ENCODE measurements at places on chromosomes 1 and 21. TPM values are rescaled to one million over a fixed set of nuclear protein-coding genes. Genes with fewer than 3 reads are reported as not detected.

GRCh38 chr1:112803906-112804762, 89.0 kb upstream of the PPM1J start:
- DNase-seq: peak; percentile 29

The CD1E gene
- total RNA-seq: not detected

DNA sequence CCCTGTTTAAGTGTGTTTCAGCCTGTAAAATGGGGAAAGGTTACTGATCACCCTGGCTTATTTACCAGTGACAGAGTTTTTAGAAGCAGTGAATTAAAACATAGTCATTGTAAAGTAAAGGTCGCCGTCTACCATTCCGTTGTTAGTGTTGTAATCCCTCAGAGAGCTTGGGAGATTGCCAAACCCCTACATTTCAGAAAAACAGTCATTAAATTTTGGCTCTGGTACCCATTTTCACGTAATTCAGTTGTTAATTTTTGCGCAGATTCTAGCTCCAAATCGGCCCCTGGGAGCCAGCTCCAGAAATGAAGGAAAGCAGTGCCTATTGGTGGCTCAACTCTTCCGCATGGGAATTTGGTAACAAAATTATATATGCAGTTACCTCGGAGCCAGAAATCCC, 127.7 kb upstream of the AJAP1 start:
- no peak for DNase-seq

The PADI2 gene
- 0.07 TPM for total RNA-seq

- DNase-seq: no peak
Measured at GRCh38 chr1:167755654-167756053, 33.9 kb downstream of the MPZL1 start.

DNA sequence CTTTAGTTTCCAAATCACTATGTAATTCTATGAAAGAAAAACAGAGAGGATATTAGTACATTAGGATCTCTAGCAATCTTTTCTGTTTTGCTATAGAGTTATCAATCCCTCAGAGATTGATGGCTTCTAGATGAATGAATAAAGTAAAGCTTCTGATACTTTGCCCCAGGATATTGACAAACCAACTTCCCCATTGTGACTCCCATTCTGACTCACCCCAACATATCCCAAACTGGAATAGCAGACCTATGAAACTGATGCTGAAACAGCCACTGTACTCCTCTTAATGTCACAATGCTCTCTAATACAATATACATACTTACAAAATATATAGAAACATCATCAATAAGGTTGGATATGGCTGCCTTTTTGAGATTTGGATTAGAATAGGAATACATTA, 442.1 kb upstream of the NR5A2 start:
- DNase-seq: no peak

The OXCT2 gene
- 1.6 TPM for total RNA-seq

The ANKRD34A gene
- 4.8 TPM for total RNA-seq

GRCh38 chr1:59761443-59761842, 53.3 kb upstream of the HOOK1 start:
- DNase-seq: no peak

Data from activated T-helper 1 cell treated with anti-CD3 and anti-CD28 coated beads, Interleukin-12 subunit alpha, Interleukin-12 subunit beta, Interleukin-2, Interleukin-4 antibody, amounts not matched to agents 30 ng/mL and 10 ng/mL and 1 ng/mL, durations not matched to agents 14 hours and 24 hours and 36 hours (primary cell).